ENCODE measurements at places on chromosomes 12 and 14. TPM values are rescaled to one million over a fixed set of nuclear protein-coding genes. Genes with fewer than 3 reads are reported as not detected.

DNA sequence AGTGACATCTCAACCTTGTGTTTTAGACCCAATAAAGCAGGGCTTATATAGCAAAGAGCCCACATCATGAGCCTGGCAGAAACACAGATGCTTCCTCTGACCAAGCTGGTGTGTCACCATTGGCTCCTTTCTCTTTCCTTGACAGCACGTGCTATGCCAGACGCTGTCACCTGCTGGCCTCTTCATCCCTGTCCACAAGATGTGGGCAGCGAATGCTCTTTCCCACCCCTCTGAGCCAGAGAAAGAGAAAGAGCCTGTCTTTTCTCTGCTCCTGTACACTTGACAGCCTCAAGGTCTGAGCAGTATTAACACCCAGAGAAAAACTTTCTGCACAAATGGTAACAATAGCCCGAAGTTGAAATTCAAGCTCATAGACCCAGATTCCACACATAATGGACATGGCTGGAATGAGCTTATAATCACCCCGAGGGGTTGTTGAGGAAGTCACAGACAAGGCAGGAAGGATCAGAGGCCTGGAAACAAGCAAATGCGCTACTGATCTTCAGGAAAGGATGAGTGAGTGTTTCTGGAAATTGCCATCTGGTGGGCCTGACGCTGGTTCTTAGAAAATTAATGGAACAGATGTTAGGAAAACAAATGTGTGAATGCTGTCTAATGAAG, 8.9 kb downstream of the TGFB3 start:
- no peak for DNase-seq

- no peak for DNase-seq
Measured at GRCh38 chr12:53712059-53712643, 15.1 kb downstream of the CALCOCO1 start.

DNA sequence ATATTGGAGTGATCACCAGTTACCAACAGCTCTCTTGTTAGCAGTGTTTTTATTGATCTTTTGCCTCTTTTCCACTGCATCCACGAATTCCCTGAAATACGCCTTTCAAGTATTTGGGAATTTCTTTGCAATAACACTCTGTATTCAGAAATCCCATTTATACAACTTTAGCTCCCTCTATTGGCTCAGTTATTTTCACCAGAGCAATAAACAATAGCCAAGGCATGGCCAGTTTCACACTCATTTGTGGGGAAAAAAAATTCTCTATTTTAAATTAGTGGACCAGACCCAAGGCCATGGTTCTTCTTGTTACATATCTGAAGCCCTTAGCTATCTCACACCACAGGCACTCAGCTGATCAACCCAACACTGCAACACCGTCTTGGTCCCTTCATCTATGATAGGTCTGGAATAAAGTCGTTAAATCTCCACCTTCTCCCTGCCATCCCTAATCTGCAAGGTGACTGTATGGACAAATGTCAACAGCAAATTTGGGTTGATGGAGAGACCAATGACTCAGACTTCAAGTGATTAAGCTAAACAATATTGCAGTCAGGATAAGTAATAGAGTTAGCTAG, 92.4 kb upstream of the TMEM260 start:
- no peak for DNase-seq

DNA sequence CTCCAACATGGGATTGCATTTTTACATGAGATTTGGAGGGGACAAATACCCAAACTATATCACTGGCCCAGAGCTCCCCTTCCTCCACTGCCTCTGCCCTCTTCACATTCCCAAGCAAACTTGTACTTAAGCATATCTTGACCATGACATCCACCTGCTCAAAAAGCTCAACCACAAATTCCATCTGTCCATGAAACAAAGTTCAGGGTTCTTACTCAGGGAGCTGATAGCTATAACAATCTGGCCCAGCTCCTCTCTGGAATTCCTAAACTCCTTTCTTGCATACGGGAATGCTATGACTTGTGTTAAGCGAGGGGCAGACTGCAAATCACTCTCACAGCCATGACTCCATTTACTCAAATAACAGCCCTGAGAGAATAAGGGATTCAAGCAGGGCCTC, 152.1 kb downstream of the GALC start:
- DNase-seq, result no peak

GRCh38 chr12:45226021-45226420, 10.1 kb downstream of the ANO6 start:
- DNase-seq, result no peak

Gene SRRM4
- not detected for polyA plus RNA-seq

Gene CD163L1
- 0.17 TPM for polyA plus RNA-seq

Gene DTX1
- not detected for polyA plus RNA-seq

Gene ZC2HC1C
- 0.08 TPM for polyA plus RNA-seq

Data from CD14-positive monocyte (primary cell).